Fibroblast of skin of scalp (primary cell): ENCODE measurements at places on chromosomes 16 and 17.

- DNase-seq = no peak
These were observed 39.0 kb downstream of the GRB2 start for GRCh38 chr17:75366432-75366831.

- no peak for DNase-seq
These were observed 36.4 kb upstream of the CCDC182 start for GRCh38 chr17:57781386-57782061.

DNA sequence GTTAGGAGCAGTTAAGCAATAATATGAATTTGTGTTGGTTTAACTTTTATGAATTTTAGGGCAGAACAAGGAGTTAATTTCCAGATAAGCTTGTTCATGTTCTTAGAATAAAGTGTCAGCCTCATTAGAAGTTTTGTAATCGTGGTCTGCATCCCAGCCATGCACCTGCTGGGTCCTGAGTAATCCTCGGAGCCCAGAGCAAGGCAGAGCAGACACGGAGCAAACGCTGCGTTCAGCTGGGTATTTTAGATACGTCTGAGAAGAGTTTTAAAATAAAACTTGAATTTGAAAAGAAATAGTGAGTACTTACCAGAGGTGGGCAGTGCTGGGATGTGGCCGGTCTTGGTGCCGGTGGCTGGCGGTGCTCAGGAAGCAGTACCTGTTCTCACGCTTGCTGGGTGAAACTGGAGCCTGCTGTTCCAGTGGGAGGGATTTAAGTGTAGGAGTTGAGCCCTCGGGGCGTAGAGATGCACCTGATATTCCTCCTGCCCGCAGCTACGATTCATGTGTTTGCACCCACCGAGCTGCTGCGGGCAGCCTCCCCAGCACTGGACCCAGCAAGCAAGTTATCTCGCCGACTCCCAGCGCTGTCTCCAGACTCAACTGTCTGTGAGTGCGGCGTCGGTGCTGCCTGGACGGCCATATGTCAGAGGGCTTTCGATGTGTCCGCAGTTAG lies at the start of gene ZNF750:
Gene ZNF750 (minus strand): TSS at position 406 of the 676 bp plus-strand sequence. CDS start 7,568 bp downstream, outside the sequence.
- no peak for DNase-seq

DNA sequence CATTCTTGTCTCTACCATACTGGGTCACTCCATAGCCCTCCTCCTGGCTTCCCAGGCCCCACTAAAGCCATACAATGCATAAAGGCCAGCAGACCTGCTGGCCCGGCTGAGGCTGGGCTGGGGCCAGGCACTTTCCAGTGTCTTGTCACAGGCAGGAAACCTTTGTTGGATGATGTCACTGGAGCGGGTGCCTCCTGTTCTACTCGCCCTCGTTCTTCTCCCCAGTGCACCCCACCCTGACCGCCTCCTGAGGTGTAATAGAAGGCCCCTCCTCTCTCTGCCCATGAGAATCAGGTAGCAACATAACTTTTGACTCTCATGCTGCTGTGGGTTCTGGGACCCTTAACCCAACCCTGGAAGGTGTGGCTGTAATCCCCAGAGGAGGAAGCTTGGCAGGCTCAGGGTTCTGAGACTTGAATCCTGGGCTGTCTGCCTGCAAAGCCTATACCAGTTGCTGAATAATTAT lies 54.2 kb upstream of the IL34 start:
- DNase-seq = no peak

GRCh38 chr16:72639494-72639893 lies 408.4 kb downstream of the ZFHX3 start:
- no peak for DNase-seq

DNA sequence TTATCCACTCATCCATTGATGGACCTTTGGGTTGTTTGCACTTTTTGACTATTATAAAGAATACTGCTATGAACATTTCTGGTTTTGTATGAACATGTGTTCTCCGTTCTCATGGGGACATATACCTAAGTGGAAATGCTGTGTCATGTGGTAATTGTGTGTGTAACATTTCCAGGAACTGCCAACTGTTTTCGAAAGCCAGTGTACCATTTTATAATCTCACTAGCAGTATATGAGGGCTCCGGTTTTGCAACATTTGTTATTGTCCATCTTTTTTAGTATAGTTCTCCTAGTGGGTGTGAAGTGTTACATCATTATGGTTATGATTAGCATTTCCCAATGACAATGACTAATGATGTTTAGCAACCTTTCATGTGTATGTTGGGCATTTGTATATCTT lies 5.1 kb upstream of the TRIM25 start:
- no peak for DNase-seq

DNA sequence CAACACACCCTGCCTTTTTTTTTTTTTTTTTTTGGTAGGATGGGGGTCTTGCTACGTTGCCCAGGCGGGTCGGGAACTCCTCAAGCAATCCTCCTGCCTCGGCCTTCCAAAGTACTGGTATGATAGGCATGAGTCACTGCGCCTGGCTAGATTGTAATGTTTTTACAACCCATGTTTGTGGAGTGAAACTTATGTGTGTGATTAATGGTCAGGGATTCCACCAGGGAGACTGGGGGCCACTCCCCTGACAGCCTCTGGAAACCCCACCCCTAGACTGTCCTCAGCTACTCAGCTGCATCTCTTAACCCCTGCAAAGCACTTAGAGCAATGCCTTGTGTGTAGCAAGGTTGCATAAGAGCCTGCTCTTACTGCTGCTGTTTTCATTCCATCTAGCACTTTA lies 220.5 kb downstream of the PARN start:
- peak; percentile 99 for DNase-seq

DNA sequence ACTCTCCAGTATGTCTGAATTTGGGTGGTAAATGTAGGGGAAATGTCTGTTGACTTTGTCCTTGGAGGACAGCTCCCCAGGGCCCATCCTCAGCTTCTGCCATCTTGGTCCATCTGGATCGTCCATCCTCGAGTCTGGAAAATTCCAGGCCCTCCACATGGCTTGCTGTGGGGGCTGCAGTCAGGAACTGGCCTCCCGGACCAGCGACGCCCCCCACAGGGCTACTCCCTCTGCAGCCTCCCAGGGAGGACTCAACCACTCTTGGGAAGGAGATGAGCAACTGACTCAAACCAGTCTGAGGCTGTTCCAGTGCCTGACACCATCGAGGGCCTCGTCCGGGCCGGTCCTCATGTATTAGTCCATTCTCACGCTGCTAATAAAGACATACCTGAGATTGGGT lies 5.5 kb upstream of the ZG16B start:
- no peak for DNase-seq

GRCh38 chr17:8622191-8622590 lies 8.3 kb downstream of the MYH10 start:
- no peak for DNase-seq

- DNase-seq = no peak
These were observed 50.7 kb upstream of the ADCY7 start for GRCh38 chr16:50215680-50216079.

- no peak for DNase-seq
These were observed 8.6 kb upstream of the SOST start for GRCh38 chr17:43767053-43767712.

DNA sequence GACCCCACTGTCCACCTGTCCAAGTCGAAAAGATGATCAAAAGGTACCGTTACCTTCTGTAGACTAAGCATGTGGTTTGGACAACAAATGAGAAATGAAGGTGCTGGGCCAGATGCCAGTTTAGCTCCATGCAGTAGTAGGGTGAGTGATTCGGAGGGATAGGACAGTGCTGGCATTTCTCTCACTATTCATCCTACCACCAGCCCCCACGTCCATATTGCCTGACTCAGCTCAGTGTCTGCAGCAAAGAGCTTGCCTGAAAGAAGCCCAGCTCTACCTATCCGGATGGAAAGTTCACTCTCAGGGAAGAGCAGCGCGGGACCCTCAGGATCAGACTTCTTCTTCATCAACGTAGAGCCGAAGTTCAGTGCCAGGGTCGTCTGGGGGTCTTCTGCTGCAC lies 145.0 kb downstream of the SLC39A11 start:
- DNase-seq = no peak

DNA sequence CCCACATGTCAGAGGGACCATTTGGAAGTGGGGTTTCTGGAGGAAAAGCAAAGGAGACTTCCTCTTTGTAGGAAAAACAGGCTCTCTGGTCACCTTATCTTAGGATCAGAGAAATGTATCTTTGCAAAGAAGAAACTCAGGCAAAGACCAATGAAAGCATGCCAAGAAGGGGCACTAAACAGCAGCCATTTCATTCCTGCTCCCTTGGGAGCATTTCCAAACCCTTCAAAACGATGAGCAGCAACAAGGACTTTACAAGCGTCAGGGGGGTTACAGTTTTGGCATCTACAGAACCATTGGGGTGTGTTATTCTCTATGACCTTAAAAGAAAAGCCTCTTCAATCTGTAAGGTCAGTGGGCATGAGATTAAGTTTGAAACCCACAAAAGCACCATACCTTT lies 122.8 kb downstream of the SMG6 start:
- no peak for DNase-seq

DNA sequence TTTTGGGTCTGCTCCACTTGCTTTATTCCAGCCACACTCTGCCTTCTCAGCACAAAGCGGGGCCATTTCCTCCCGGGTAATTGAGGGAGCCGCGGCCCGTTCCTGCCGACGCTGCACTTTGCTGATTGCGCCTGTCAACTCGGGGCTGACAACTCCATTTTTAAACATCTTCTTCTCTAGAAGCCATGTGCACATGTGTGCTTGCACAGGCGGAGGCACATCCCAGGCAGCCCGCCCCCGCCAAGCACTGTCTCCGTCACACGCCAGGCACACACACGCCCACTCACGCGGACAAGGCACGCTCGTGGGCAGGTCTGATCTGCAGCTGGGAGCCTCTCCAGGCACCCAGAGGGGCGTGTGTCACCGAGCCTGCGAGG lies 63.2 kb downstream of the ENGASE start:
- no peak for DNase-seq

DNA sequence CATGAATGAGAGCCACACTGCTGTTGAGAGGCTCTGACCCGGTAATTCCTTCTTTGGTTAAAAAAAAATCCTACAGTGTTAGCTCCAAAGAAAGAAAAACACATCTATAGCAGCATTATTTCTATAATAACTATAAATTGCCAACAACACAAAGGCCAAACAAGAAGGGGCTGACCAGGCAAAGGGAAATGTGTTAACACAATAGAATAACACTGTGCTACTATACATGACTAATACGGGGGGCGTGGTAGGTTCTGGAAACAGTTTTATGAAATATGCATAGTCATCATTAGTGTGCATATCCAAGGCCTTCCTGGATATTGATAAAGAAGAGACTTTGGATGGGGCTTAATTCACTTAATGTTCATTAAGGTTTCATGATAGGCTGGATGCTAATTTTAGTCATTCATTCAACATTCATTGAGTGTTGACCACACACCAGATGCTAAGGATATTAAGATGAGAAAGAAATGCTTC lies 50.0 kb upstream of the CCL1 start:
- peak; percentile 38 for DNase-seq

GRCh38 chr17:77409282-77410161 lies 268.8 kb downstream of the SEC14L1 start:
- peak; percentile 87 for DNase-seq
